ENCODE measurements at places on chromosomes 2 and 18. TPM values are rescaled to one million over a fixed set of nuclear protein-coding genes. Genes with fewer than 3 reads are reported as not detected.

The FER1L5 gene
- total RNA-seq: 0.19 TPM

- no peak for DNase-seq
Observed at GRCh38 chr2:120863146-120863545, 127.5 kb downstream of the GLI2 start.

The AOX1 gene
- 650 TPM for total RNA-seq

DNA sequence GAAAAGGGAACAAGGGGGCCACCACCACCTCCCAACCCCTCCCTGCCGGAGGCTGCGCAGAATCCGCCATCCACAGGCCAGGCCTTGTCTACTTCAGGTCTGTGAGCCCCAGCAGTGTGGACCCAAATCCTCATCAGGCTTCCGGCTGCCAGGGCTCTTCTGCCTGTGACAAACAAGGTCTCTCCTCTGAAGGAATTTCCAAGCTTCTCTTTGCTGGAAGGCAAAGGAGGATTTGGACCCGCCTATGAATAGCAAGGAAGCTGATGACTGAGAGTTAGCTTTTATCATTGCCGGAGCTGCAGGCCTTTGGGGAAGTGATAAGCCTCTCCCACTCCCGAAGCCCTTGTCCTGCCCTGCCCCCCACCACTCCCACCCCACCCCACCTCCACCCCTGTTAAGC is 93.7 kb upstream of the SH3BP4 start:
- no peak for DNase-seq

Measured in adrenal gland (tissue), 19 donors.